ENCODE measurements at places on chromosomes 2 and 18.

DNA sequence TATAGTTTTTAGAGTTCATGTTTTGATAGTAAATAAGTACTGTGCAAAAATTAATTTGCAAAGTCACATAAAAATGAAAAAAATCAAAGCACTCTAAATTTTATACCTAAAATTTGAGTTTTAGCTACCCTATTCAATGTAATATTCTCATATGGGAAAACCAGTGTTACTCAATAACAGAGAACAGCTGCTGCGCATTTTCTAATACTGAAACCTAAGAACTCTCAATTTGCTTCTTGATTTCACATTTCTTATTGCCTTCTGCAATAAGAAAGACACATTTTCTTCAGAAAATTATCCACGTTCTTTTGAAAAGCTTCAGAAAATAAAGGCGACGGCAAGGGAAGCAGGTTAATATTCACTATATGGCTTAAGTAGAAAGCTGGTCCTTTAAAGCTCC, 199.1 kb upstream of the CCDC150 start:
- DNase-seq: no peak

GRCh38 chr2:241018051-241018891, 19.9 kb downstream of the SNED1 start:
- no peak for DNase-seq

GRCh38 chr2:132667706-132668105, 2.3 kb downstream of the LYPD1 start:
- DNase-seq: no peak

GRCh38 chr18:59276047-59276446, 2.8 kb upstream of the RAX start:
- no peak for DNase-seq

GRCh38 chr2:11196246-11196645, 41.0 kb downstream of the SLC66A3 start:
- no peak for DNase-seq

- DNase-seq: no peak
Observed at GRCh38 chr18:3126457-3127097, 93.2 kb downstream of the MYOM1 start.

DNA sequence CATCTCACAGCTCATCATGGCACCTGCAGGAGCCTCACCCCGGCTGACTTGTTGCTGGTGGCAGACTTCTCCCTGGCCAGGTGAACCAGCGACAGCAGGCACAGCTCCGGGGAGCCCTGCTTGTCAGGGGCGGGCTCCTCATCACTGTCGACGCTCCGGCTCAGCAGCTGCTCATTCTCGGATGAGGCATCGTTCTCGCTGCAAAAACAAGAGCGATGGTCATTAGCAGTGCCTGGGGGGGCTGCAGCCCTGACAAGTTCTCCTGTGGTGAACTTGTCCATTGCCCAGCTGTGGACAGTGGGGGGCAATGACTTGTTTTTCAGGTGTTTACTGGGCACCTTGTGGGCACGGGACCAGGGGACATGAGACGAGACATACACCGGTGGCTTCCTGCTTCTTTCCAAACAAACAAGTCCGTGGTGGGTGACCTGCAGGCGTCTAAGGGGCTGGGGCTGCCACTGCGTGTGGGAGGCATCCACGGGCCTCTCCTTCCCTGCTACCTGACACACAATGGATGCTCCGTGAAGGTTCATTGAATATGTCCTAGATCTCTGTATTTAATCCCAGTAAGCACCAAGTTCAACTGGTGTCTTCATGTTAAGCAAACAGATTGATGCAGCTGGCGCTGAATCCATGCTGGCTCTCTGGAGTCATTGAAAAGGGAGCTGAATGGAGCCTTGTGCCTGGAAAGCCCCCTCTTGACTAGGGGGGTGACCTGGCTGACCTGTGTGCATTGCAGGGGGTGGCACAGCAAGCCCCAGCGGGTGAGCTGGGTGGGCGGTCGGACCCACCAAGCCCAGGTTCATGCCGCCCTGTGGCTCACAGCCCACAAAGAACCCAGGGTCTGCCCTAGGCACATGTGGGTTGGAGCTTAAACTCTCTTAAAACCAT, 81.0 kb downstream of the EDAR start:
- DNase-seq: no peak

GRCh38 chr2:134410006-134410405, 156.1 kb downstream of the MGAT5 start:
- no peak for DNase-seq

DNA sequence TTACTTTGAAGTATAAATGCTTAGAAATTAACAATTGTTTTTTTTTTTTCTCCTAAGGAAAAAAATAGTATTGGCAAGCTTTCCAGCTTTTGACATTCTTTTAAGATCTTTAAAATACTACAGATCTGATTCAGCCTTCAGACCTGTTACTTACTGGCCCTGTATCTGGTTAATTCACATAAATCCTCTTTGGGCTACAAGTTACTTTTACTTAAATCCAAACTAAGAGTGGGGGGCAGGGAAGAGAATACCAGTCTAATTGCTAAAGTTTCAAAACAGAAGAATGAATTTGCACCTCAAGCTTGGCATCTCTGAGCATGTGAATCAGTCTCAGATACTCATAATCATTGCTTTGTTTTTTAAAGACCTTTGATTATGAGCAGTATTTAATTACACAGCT, 386.3 kb downstream of the PARD3B start:
- no peak for DNase-seq

GRCh38 chr2:392926-393280, 105.0 kb upstream of the ALKAL2 start:
- no peak for DNase-seq

DNA sequence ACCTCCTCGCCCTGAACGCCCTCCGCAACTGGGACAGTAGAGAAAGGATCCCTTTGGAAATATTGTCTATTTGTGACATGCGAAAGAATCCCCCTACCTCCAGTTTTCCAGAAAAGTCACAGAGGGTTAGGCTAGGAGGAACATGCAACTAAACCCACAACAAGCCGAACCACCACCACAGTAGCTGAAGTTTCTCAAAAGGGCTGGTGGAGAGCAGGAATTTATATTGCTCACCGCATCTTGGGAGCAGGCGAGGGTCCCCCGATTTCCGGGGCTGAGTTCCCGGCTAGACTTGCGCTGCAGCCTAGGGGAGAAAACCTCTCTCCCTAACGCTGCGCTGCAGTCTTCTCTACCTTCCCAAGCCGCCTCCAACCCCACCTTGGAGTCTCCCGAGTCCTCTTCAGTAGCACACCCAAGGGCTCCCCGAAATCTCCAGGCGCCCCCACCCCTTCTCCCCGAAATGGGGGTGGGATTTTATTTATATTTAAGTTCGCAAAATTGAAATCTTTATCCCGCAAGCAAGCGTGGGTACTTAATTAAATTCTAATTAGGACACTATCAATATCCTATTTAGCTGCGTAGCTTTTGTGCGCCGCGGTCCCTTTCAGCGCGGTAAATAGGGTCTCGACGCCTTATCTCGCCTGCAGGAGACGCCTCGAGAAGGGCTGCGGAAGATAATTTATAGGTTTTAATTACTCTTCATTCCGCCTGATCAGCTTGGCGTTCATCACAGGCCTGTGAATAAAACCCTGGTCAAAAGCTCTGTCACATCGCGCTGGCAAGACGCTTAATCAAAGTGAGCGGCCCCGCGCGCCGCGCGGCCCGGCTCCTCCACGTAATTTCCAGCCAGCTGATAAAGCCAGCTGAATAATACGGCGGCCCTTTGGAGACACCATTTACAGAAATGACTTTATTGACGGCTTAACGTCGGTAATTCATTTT, 2.0 kb upstream of the EN1 start:
- no peak for DNase-seq

- DNase-seq: no peak
Observed at GRCh38 chr18:13614641-13615288, 111.6 kb downstream of the FAM210A start.

DNA sequence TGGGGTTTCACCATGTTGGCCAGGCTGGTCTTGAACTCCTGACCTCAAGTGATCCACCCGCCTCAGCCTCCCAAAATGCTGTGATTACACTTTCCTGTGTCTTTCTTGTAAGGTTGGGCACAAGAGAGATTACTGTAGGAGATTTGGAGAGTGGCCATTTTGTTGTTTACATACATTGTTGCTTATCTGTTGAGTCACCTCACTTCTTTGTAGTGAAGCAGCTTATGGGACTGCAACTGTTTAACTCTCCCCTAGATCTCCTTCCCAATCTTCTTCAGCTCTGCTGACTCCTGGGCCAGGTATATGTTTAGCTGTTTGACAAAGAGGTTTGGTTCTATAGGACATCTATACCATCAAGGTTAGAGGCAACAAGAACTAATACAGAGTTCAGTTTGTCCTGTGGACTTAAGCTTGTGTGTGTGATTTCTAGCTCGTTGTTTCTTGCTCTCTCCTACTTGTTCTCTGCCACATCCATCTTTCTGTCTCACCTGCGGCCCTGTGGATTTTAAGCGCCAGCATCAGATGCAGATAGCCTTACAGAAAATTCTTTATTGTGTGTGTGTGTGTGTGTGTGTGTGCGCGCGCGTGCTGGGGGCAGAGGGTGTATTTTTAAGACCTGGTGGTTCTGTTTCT, 95.4 kb downstream of the HAUS1 start:
- peak; percentile 33 for DNase-seq

- no peak for DNase-seq
Observed at GRCh38 chr2:223508372-223508771, 93.8 kb downstream of the SCG2 start.

- DNase-seq: no peak
Observed at GRCh38 chr2:238476258-238476657, 49.5 kb downstream of the ASB1 start.

- no peak for DNase-seq
Observed at GRCh38 chr2:74983631-74984392, 25.4 kb downstream of the POLE4 start.

- no peak for DNase-seq
Observed at GRCh38 chr2:138390316-138390945, 111.1 kb upstream of the SPOPL start.

DNA sequence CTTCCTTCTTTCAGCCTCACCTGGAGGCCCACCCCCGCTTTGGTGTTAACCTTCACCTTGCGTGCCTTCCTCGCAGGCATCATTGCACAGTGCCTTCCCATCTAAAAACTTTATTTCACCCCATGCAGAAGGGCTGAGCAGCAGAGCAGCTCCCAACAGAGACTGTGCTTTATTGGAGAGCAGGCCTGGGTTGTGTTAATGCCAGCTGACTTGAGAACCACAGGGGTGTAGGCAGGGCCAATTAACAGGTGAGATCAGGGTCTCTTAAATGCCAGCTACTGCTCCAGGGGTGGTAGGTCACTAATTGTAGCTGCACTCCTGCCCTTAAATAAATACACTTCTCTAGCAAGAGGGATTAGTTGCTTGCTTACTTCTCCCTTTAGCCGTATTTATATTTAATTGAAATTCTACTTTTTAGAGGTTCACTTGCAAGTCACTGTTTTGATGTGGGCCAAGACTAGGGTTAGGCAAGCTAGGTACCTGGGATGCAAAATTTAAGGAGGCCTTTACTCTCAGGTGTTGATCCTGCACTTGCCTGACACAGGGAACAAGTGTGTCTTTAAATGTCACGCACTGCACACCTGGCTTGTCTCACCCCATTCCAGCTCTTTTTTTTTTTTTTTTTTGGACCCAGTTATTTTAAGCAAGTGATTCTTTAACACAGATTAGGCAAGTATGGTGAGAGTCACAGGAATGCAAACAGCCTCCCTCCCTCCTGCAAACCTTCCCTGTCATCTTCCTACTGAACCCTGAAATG, 54.5 kb downstream of the LYPD1 start:
- no peak for DNase-seq

DNA sequence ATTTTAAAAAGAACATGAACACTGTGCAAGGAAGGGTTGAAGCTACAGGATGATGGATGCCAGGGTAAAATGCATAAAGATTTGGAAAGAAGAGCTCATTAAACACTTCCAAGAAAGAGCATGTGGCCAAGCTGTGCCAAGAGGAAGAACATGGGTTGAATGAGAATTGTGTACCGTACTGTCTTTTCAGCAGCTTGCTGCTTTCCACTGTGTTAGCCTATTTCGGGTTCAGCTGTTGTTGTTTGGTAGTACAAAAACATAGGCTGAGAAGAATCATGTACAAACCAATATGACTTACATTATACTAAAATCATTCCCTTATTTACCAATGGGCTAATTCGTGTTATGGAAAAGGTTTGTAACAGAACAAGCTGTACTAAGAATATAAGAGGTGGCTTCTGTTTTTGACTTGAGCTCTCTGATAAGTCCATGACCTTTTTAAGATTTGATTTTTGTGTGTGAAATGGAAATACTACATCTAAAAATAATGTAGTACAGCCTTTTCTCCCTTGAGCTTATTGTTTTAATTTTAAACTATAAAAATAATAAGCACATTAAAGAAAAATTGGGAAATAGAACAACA, 188.3 kb upstream of the STON1 start:
- no peak for DNase-seq

- peak; percentile 67 for DNase-seq
Observed at GRCh38 chr2:130372055-130372832, 16.4 kb downstream of the PTPN18 start.

GRCh38 chr2:5969303-5969702, 277.1 kb downstream of the SOX11 start:
- no peak for DNase-seq

- no peak for DNase-seq
Observed at GRCh38 chr2:157431176-157431575, 12.7 kb downstream of the CYTIP start.

DNA sequence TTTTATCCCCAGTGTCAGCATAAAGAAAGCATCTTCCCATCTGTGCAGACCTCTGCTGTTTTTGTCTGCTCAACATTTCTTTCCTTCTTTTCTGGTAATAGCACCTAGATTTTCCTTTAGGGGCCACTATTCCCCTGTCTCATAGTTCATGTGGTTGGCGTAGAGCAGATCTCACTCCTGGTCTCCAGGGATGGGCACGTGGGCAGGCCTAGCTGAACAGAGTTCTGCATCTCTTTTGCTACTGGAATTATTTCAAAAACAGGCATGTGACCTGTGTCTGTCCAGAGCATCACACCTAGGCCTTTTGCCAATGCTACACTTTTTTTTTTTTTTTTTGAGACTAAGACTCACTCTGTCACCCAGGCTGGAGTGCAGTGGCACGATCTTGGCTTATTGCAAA, 17.7 kb upstream of the ICOS start:
- no peak for DNase-seq

DNA sequence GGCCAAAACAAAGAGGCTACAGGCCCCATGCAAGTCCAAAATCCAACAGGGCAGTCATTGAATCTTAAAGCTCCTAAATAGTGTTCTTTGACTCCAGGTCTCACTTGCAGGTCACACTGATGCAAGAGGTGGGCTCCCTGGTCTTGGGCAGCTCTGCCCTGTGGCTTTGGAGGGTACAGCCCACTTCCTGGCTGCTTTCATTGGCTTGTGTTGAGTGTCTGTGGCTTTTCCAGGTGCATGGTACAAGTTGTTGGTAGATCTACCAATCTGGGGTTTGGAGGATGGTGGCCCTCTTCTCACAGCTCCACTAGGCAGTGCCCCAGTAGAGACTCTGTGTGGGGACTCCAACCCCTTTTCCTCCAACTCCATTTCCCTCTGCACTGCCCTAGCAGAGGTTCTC, 115.8 kb upstream of the ALKAL2 start:
- DNase-seq: no peak

DNA sequence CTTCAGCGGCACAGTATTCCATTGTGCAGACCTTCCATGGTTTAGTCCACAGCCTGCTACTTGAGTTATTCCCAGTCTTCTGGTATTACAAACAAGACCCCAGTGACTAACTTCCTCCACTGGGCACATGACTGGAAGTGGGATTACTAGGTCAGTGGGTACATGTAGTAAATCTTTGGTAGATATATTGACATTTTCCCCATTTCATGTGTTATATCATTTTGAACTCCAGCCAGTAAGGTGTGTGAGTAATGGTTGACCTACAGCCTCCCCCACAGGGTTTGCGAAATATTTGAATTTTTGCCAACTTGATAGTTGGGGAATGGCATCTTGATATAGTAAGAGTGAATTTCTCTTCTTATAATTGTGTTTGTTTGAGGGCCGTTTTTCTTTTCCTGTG, 58.8 kb downstream of the RNF144A start:
- DNase-seq: no peak

- no peak for DNase-seq
Observed at GRCh38 chr2:37544591-37545031, 126.8 kb downstream of the CDC42EP3 start.
